NCI-H446 (cell line): ENCODE measurements at places on chromosomes 4 and X.

GRCh38 chrX:48897157-48897624 lies 377 bp downstream of the TIMM17B start:
- DNase-seq: peak; percentile 66

GRCh38 chrX:123713434-123713833 lies 19.4 kb downstream of the THOC2 start:
- DNase-seq: no peak

DNA sequence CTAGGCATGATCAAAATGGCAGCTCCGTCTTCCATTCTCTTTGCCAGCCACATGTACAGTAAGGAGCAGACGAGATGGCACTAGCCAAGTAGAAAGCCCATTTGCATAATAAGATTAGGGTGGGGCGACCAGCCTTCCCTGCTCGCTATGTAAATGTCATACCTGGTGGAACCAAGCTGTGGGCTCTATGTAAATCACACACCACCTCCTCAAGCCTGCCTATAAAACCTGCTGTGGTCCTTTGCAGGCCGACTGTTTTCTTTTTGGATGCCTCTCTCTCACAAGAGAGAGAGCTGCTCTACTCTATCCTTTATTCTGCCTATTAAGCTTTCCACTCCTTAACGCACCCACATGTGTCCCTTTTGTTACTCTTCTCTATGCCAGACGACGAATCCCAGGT lies 1472.7 kb downstream of the ARAP2 start:
- DNase-seq: no peak

DNA sequence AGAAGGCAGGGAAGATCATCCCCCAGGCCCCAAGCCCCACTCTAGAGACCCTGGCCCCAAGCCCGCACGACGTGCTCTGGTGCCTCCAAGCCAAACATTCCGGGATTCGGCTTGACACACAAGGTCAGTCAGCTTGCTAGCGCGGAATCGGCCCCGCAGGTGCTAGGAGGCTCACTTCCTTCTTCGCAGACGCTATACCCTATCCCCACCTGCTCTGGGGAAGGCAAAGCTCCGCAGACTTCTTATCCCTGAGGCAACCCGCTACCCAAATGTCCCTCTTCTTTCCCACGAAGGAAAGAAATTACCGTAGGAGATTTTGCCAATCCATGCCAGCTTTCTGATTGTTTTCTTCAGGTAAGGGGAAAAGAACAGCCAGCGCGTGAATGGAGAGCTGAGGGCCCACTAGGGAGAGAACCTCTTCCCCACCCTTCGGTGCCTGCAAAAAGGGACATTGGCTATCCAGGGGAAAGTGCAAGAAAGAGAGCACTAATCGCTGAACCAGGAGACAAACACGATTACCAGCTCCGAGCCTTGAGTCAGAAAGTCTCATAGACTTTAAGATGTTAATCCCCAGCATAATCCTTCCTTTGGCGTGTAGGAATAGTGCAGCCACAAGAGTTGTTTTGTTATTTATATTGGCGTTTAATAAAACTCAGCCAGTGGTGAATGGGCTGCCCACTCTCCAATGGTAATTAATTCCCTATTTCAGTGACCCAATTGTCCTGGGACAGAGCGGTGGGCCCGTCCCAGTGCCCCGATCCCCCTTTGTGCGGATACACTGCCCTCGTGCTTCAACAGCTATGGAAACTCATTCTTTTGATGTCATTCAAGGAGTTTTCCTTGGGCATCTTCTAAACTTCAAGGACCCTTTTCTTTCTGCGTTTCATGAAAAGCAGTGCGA lies 5.4 kb upstream of the NEUROG2 start:
- no peak for DNase-seq

DNA sequence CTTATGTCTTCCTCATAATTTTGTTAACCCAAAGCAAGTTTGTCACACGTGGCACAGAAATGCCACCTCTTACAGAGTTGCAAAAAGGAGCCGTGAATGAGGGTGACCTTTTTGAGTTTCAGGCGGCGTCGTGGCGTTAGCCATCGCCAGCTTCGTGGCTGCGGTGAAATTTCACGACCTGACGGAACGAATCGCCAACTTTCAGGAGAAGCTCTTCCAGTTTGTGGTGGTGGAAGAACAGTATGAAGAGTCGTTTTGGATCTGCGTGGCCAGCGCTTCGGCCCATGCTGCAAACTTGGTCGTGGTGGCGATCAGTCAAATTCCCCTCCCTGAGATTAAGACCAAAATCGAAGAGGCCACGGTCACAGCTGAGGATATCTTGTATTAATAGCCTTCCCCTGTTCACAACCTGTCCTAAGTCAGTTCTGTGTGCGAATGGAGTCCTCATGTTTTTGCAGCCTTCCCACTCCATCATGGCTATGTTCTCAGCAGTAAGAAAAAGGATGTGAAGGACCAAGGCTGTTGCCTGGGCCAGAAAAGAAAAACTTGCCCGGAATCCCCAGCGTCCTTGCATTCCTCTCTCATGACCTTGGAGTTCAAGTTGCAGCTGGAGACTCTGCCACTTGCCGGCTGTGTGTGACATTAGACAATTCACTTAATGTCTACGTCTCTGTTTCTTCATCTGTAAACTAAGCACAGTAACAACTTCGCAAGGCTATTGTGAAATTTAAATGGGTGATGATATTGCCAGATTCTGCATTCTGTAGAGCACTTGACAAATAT lies 11.9 kb downstream of the CLRN2 start:
- DNase-seq: no peak
